KBM-7 (cell line): ENCODE measurements at places on chromosomes 11 and 22.

GRCh38 chr22:22158207-22158816 lies 86.3 kb upstream of the VPREB1 start:
- no peak for DNase-seq

DNA sequence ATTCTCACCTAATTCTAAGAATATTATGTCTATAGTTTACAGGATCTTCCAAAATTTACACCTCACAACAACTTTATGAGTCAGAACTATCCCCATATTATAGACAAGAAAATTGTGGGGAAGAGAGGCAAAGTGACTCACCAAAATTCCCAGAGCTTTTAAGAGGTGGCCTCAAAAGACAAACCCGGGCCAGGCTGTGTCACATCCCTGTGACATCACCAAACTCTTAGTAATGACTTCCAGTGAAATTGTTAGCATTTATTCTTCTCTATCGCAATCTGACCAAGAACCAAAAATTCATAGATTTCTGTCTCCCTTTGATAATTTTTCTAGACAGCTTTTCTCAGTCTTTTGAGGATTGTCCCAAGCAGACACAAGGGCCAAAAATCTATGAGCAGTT lies 134.3 kb downstream of the SNX19 start:
- DNase-seq, result no peak

- DNase-seq, result no peak
Observed at GRCh38 chr11:61403658-61404057, 11.3 kb downstream of the TMEM216 start.

DNA sequence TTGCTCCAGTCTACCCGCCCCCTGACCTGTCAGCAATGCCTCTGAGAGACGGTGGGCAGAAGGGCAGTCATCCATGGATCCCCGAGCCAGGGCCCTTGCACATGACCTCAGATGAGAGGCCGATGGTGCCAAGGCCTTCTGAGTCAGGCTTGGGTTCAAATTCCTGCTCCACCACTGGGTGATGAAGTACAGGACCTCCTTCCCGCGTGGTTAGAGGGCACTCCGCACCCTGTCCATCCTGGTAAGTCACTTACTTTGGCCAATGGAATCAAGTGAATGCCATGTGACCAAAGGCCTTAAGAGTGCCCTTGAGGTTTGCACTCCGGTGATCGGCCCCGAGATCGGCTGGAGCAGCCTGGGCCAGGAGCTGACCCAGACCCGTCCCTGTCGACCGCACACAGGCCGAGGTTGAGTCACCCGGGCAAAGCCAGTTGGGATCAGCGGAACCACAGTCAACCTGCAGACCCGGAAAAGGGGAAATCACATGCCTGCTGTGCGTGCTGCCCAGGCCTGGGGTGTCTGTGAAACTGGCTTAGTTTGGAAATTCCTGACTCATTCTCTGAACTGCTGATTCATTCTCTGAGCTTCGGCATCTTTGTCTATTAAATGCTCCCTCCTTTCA lies 48.9 kb downstream of the RTL6 start:
- DNase-seq, result peak; percentile 19

- no peak for DNase-seq
Observed at GRCh38 chr22:38309614-38310517, 7.4 kb downstream of the CSNK1E start.

- no peak for DNase-seq
Observed at GRCh38 chr11:131957201-131957600, 586.8 kb downstream of the NTM start.

- DNase-seq, result no peak
Observed at GRCh38 chr11:106524436-106524835, 447.0 kb downstream of the AASDHPPT start.

- DNase-seq, result no peak
Observed at GRCh38 chr11:105448703-105449079, 161.2 kb upstream of the GRIA4 start.

- DNase-seq, result no peak
Observed at GRCh38 chr11:104122011-104122635, 41.8 kb downstream of the PDGFD start.

- no peak for DNase-seq
Observed at GRCh38 chr22:17489101-17489500, 74.2 kb upstream of the SLC25A18 start.

GRCh38 chr11:68709062-68709461 lies 24.7 kb downstream of the GAL start:
- DNase-seq, result no peak

GRCh38 chr11:105124756-105125155 lies 14.8 kb downstream of the CARD18 start:
- no peak for DNase-seq

- no peak for DNase-seq
Observed at GRCh38 chr11:75413864-75414263, 14.5 kb downstream of the RPS3 start.

- no peak for DNase-seq
Observed at GRCh38 chr22:47160781-47161520, 398.5 kb downstream of the TBC1D22A start.

DNA sequence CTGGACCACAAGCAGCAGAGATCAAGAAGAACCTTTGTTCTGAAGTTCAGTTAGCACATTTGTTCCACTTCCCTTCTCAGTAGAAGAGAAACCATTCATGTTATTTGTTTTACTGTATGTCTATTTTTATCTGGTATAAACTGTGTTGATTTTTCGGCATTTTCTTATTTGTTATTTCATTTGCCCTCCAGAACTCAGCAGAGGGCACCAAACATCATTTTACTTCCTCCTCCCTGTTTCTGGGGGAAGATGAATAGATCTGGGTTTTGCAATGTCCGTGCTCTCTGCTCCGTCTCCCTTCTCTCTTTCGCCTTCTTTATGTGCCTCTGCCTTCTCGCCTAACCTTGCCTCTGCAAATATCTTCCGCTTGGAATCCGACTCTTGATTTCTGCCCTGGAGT lies 366.9 kb downstream of the NTM start:
- no peak for DNase-seq

GRCh38 chr22:31143537-31143936 lies 3.2 kb upstream of the PLA2G3 start:
- no peak for DNase-seq

- DNase-seq, result no peak
Observed at GRCh38 chr11:114929351-114930000, 251.1 kb downstream of the NXPE2 start.

- no peak for DNase-seq
Observed at GRCh38 chr22:24812950-24813775, 7.2 kb downstream of the SGSM1 start.

DNA sequence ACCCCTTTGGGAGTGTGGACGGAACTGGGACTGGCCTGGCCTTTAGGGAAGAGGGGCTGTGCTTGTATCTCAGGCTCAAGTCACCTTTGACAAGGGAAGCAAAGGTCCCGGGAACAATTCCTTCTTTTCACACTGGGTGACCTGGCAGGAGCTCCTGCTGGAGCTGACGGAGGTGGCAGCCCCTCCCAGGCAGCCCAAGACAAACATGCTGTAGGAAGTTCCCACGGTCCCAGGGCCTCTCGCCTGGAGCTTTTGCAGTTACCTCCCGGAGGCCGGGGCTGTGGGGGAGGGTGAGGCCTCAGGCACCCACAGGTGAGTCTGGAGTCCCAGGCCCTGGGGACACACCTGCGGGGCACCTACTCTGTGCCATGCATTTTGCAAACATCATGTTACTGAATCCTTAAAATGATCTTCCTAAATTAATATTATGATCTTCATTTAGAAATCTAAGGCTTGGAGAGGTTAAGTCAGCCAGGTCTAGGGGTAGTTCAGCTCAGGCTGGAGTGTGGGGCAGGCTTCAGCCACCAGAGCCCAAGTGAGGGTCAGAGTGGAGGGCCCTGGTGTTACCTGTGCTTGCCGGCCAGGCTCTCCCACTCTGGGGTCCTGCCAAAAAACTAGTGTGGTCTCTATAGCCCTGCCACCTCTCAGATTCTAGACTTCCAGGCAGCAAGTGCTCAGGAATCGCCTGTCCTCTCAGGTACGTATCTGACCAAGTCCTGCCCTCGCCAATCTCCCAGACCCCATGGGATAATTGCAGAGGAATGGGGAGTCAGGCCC lies 15.7 kb upstream of the MYEOV start:
- no peak for DNase-seq

- DNase-seq, result no peak
Observed at GRCh38 chr22:49550766-49551362, 276.8 kb downstream of the BRD1 start.

GRCh38 chr11:125331357-125332035 lies 164.6 kb downstream of the FEZ1 start:
- no peak for DNase-seq

- no peak for DNase-seq
Observed at GRCh38 chr11:78207532-78208256, 19.0 kb downstream of the USP35 start.

- DNase-seq, result peak; percentile 47
Observed at GRCh38 chr22:21726650-21727049, 8.9 kb downstream of the YPEL1 start.

DNA sequence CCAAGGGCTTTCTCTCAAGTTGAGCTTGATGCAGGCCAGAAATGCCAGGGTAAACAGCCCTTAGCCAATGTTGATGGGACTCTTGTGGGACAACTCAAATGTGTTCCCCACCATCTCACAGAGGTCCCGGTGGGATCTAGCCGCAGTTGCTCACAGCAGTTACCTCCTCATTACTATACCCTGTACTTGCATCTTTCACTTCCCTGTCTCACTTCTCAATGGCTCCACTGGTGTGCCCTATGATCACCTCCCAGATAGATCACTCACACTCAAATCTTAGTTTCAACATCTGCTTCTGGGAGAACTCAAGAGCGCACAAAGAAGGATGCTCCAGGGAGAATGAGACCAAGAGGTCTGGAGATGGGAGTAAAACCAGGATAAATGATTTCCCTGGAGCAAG lies 47.0 kb downstream of the RCN1 start:
- DNase-seq, result no peak

DNA sequence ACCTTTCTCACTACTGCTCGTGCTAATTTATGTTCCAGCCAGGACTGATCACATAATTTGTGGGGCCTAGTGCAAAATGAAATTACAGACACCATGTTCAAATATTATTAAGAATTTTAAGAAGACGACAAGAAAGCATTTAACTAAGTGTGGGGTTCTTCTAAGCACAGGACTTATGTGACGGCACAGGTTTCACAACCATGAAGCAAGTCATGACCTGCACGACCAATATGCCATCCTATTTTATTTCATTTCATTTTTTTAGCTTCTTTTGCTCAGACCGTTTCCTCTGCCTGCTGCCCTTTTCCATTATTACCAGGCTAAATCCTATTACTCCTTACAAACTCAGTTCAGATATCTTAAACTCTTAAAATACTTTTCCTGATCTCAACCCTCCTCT lies 462.5 kb downstream of the AASDHPPT start:
- DNase-seq, result no peak

GRCh38 chr11:12449961-12450715 lies 72.8 kb downstream of the PARVA start:
- no peak for DNase-seq

GRCh38 chr22:47375621-47376321 lies 613.3 kb downstream of the TBC1D22A start:
- DNase-seq, result no peak
